ENCODE measurements at places on chromosomes 16 and 17.

- no peak overlapping the region for H3K4me3 ChIP-seq
- H3K27ac ChIP-seq = no peak overlapping the region
- peaks cover 10% of the 10 kb centered on the region for H3K27me3 ChIP-seq
- H3K4me1 ChIP-seq = peaks cover 11% of the 10 kb centered on the region
- DNase-seq = no peak
- no peaks in the 10 kb centered on the region for H3K36me3 ChIP-seq
Observed at GRCh38 chr17:76820561-76820960, 47.6 kb upstream of the MGAT5B start.

- no peak for DNase-seq
- H3K4me3 ChIP-seq = no peak overlapping the region
- H3K27me3 ChIP-seq = peaks cover 18% of the 10 kb centered on the region
- H3K27ac ChIP-seq = no peak overlapping the region
- H3K36me3 ChIP-seq = peaks cover 5% of the 10 kb centered on the region
Observed at GRCh38 chr16:85045641-85046471, 18.3 kb downstream of the KIAA0513 start.

DNA sequence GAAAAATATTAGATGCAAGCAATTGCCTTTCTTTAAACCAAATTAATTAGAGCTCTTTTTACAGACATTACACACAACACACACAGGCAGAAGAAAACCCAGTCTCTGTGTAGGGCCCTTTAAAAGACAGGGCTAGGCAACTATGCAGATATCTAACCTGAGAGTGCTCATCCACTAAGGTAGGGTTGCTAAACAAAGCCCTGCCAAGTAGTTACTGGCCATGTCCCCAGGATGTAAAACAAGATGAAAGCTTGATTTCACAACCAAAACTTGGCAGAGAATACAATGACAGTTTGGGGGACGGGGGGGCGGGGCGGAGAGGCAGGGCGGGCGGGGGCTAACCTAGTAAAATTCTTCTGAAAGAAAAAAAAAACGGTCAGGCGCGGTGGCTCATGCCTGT is 669.0 kb upstream of the CA10 start:
- DNase-seq = no peak
- no peaks in the 10 kb centered on the region for H3K36me3 ChIP-seq
- no peak overlapping the region for H3K4me3 ChIP-seq
- H3K27ac ChIP-seq = no peak overlapping the region

DNA sequence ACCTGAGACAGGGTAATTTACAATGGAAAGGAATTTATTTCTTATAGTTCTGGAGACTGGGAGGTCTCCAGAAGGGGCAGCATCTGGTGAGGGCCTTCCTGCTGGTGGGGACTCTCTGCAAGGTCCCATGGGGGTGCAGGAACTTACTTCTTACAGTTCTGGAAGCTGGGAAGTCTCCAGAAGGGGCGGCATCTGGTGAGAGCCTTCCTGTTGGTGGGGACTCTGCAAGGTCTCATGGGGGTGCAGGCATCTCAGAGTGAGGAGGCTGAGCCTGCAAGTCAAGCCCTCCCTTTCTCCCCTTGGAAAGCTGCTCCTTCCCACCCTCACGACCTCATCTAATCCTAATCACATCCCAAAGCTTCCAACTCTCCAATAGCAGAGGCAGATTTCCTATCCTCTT is 157.4 kb downstream of the FOXL1 start:
- no peak overlapping the region for H3K4me3 ChIP-seq
- no peak for DNase-seq
- no peaks in the 10 kb centered on the region for H3K4me1 ChIP-seq
- peaks cover 71% of the 10 kb centered on the region for H3K27me3 ChIP-seq
- H3K27ac ChIP-seq = no peak overlapping the region
- H3K36me3 ChIP-seq = no peaks in the 10 kb centered on the region

DNA sequence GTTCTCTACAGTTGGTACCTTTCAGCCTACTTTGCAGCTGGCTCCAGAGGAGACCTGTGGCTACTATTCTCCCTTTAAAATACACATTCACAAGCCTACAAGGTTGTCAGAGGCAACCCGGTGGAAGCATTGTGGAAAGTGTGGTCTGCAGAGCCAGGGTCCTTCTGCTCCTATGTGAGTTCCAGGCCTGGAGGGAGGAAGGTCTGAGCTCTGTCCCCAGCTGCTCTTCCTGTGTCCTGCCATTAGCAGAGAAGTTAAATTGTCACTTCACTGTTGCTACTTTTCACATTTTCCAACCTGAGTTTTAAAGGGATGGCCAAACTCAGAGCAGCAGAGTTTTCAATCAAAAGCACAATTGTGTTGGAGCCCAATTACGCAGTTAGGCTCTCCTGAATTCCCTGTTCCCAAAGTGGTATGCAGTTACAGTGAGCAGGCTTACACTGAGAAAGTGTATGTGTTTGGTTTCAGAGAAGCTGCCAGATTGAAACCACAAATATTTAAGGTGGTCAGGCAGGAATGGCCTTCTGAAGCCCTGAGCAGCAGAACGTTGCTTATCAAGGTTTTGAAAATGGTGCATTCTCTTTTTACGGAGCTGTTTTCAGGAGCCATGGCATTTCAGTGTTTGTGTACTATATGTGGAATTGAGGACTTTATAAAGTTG is 25.0 kb downstream of the MAP3K3 start:
- no peaks in the 10 kb centered on the region for H3K36me3 ChIP-seq
- H3K27me3 ChIP-seq = no peaks in the 10 kb centered on the region
- H3K4me3 ChIP-seq = no peak overlapping the region
- no peak overlapping the region for H3K27ac ChIP-seq
- DNase-seq = no peak

DNA sequence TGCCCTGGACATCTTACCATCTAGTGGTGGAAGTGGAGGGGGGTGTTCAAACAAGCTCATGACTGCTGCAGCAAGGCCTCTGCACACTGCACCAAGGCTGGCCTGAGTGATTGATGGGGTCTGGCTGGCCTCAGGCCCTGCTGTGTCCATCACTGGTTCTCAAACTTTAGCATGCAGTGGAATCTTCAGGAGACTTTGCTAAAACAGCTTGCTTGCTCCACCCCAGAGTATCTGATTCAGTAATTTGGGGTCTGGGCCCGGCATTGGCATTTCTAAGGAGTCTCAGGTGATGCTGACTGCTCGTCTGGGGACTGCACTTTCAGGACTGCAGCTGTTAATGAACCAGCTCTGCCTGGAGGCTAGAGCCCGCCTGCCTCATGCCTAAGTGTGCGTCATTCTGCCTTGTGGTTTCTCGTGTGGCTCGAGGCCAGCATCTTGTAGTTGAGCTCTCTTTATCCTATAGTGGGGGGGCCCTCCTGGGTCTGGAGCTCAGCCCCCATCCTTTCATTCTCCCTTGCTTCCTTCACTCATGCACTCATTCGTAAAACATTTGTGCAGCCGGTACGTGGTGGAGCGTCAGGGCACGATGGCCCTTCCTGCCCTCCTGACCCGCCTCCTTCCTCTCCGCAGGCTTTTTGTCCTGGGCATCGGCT is 4.1 kb downstream of the MGAT5B start:
- peaks cover 4% of the 10 kb centered on the region for H3K4me1 ChIP-seq
- H3K27me3 ChIP-seq = peaks cover 52% of the 10 kb centered on the region
- H3K4me3 ChIP-seq = no peak overlapping the region

DNA sequence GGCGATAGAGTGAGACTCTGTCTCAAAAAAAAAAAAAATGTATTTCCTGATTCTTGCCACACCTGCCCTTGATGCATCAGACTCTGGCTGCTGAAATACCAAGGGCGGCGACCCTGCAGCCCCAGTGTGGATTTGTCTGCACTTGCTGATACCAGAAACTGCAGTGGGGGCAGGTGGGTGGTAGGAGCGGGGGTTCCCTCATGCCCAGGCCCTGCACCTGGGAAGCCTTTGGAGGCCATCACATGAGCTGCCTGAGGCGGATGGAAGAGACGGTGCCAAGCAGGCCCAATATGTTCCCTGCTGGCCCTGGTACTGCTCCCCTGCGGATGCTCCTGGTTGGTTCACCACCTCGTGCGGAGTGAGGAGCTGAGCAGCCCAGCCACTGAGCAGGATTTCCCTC is 50.6 kb downstream of the MARF1 start:
- H3K4me3 ChIP-seq = no peak overlapping the region
- H3K36me3 ChIP-seq = peaks cover 34% of the 10 kb centered on the region
- H3K27me3 ChIP-seq = no peaks in the 10 kb centered on the region
- peak; percentile 18 for DNase-seq

DNA sequence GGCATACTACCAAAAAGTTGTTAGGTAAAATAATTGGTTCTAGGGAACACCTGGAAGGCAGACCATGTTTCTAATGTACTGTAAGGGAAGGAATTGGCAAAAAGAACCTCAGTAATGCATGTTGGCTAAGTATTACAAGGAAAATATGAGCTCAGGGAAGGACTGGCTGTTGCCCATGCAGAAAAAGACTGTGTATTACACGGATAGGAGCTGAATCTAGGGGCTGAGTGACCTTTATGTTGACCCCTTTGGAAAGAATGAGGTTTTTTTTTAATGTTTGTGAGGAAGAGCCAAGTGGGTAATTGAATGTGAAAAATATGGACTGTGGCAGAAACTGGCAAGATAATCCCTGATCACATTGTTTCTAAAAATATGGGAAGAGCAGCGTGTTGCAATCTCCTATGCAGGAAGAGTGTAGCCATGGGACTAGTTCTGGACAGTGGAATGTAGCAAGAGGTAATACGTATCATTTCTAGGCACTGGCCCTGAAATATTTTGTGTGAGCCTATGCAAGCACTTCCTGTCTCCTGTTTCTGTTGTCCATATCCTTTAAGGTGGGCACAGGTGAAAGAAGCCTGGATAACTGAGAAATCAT is 95.1 kb upstream of the CNTNAP4 start:
- DNase-seq = no peak
- H3K4me1 ChIP-seq = no peaks in the 10 kb centered on the region
- peaks cover 2% of the 10 kb centered on the region for H3K36me3 ChIP-seq
- H3K4me3 ChIP-seq = no peak overlapping the region
